ENCODE measurements at places on chromosomes 4 and X.

DNA sequence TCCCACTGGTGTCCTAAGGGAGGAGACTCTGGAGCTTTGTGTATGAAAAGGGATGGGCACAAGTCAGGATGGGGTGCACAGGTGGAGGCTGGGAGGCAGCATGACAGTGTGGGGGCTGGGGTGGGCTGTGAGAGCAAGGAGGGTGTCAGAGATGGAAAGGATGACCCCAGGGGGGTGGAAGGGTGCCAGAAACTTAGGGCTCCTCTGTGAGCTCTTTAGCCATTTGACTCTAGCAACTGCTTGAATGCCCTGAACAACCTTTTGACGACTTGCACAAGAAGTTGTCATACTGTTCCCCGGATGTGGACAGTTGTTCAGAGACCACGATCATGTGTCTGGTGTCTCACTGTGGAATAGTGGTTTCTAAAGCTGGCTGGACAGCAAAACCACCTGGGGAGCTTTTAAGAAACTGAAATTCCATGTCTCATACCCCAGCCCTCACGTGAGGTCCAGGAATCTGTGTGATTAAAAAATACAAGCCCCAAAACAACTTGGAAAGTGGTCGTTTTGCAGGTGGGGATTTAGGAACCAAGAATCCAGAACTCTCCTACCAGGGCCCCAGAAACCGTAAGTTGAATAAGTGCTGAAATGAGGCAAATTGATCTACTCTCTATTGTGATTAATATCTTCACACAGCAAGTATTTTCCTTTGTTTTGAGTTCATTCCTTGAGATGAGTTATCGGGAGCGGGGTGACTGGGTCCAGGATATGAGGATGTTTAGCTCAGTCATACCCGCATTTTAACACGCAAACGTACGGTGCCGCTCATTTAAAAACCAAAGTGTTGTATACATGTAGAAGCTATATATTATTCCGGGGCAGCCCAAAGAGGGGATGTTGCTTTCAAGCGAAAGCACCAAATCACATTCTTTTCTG, 3.4 kb downstream of the RHOH start:
- DNase-seq = no peak

GRCh38 chrX:126655061-126655460, 102.4 kb upstream of the DCAF12L1 start:
- DNase-seq = no peak

DNA sequence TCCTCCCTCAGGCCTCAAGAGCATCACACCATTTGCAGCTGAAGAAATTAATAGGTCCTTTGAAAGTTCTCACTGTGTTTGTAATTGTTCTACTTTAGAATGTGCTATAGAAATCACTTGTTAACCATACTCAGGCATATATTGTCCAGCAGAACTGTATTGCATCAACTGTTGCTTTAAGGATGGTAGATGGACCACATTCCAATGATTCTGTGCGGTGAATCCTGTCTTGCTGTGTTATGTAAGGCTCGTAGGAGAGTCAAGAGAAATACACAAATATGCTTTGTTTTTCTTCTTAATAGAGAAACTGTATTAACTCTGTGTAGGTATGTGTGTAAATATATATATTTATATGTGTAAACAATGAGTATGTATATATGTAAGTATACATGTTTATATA, 6.3 kb upstream of the ADGRA3 start:
- DNase-seq = no peak

DNA sequence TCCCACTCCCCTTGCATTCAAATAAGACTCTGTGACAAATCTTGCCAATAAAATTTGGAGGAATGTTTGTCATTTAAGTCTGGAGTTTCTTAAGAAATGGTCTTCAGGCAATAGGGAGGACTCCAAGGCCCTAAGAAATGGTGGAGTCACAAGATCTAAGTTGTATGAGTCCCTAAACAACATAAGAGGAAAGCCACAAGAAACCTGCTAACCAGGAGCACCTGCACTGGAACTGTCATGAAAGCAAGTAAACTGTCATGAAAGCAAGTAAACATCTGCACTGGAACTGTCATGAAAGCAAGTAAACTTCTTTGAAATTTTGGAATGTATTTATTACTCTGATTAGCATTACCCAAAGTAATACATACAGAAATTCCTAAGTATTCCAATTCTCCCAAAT, 3.5 kb downstream of the CNOT6L start:
- no peak for DNase-seq

GRCh38 chrX:1506916-1507315, 30.1 kb downstream of the P2RY8 start:
- DNase-seq = no peak

- DNase-seq = no peak
Measured at GRCh38 chr4:147864607-147865006, 132.7 kb downstream of the ARHGAP10 start.

GRCh38 chr4:5041699-5042098, 9.6 kb upstream of the STK32B start:
- no peak for DNase-seq

DNA sequence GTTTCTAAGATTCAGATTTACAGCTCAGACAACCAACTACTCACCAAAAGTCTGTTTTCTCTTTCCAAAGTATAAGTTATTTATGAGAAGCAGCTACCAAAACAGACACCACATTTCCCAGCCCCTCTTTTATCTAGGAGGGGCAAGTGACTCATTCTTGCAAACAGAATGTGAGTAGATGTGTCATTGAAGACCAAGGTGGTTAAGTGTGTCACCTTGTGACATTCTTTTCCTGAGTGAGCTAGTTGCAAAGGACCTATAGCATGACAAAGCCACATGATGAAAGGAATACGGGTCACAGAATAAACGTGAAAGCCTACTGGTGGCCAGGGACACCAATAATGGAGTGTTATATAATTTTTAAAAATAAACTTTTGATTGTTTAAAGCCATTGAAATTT, 50.0 kb downstream of the SLC7A11 start:
- no peak for DNase-seq

- DNase-seq = no peak
Measured at GRCh38 chr4:142311916-142312315, 534.2 kb downstream of the INPP4B start.

DNA sequence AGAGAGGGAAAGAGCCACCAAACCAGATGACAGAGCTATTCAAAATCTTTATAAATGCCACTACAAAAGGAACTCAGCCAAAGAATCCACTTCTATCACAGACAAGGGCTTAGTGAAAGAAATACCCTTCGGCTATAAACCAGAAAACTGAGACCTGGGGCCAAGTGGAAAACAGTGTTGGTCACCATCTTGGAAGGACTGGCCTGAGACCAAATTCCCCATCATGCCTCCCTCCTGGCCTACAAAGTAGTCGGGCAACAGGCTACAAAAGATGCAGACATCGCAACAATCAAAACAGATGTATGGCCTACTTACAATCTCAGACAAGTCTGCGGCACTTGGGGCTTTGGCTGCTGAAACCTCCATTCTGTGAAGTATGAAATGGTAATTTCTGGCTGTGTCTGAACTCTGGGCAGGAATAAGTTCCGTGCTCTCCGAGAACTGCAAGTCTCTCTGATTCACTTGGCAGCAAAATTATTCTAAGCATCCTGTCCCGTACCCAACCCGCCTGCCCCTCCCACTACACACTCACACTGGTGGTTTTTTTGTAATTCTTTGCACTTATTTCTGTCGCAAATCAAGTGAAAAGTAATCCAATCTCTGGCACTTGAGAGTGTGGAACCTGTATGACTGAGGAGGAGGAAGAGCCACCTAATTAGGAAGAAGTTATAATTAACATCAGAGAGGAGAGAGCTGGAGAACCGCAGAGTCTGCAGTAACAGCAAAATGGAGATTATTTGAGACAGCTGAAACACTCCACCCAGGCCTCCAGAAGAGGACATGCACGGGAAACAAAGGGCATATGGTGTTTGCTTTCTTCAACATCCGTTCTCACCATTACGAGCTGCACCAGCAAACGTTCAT, 87.8 kb downstream of the SH3KBP1 start:
- no peak for DNase-seq

GRCh38 chr4:827209-828081, 1.5 kb upstream of the CPLX1 start:
- DNase-seq = no peak

DNA sequence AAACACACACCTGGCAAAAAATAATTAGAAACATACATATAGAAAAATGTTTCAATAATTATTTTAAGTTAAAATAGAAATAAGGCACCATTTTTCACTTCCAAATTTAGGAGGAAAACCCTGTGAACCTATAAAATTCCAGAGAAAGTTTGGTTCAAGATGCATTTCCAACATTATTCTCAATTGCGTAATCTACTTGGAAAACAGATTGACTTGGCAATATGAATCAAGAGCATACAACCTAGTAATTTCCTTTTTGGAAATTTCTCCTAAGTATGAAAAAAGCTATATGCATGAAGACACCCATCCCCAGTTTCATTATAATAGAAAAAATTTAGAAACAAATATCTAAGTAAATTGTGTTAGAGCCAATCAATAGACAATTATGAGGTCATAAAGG, 242.9 kb downstream of the IQCM start:
- no peak for DNase-seq

DNA sequence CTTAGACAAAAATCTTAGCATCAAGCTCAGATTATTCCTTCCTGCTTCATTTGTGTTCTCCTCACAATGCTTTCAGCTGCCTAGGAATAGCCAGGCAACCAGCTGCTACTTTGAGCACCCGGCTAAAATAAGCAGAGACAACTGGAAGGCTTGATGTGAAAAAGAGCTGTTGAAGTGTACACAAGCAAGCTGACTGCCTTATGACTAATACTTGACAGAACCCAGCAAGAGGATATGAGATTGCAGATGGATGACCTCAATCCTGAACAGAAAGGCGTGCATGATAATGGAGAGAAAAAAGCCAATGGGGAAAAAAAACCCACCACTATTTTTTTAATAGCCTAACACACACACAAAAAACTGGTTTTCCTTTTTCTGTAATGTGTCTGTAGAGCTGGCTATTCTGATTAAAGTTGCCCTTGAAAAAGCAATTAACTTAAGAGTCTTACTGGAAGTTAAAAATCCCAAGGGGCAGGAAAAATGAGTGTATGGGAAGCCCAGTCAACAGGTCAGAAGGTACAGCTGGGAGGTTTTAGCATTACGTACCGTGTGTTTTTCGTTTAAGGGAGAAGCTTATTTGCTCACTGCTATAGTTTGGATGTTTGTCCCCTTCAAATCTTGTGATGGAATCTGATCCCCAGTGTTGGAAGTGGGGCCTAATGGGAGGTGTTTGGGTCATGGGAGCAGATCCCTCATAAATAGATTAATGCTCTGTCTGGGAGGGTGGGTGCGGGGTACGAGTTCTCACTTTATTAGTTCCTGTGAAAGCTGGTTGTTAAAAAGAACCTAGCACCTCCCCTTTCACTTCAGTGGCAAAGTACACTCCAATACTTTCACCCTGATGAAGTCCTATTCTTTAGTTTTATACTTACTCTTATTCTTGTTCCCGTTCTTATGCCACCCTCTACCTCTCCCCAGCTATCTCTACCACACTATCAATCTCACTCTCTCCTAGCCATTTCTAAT, 37.1 kb upstream of the HERC6 start:
- DNase-seq = peak; percentile 88

- peak; percentile 67 for DNase-seq
Measured at GRCh38 chr4:140296335-140297220, 76.9 kb upstream of the SCOC start.

DNA sequence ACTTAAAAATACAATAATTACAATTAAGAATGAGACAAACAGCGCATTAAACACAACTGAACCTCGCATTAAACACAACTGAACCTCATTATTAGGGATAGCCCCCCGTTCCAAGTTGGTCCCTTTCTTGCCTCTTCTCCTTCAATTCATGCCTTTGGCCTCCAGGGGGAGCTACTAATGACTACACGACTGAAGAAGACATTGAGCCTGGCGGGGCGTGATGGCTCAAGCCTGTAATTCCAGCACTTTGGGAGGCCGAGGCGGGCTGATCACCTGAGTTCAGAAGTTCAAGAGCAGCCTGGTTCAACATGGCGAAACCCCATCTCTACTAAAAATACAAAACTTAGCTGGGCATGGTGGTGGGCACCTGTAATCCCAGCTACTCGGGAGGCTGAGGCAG, 56.4 kb upstream of the NWD2 start:
- DNase-seq = no peak

GRCh38 chr4:97144199-97144598, 999.1 kb downstream of the STPG2 start:
- no peak for DNase-seq

DNA sequence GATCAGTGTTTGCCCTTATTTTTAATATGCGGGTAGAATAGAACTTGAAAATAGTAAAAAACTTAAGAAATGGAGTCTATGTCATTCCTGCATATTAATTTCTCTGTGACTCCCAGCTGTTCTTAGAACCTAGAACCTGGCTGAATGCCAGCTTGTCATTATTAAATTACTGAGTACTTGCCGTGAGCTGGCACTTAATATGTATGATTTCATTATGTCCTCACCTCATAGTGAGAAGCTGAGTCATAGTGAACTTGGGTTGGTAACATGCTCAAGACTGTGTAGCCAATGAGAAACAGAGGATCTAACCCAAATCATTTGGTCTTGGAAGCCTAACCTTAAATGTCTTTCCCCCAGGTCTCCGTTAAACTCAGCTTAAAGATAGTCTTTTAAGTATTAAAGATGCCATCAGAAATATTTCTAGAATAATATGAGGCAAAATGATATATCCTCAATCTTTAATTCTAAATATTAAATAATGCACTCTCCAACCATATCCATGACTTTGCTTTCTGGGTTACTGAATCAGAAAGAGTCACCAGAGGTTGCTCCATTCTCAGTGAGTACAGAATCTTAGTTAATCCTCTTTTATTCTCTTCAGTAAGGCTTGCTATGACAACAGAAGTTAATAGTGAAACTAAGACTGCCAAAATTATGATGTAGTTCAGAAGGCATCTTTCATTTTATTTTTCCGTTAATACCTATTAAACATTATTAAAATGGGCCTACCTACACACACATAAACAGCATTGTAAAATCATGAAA, 58.6 kb upstream of the TLL1 start:
- peak; percentile 63 for DNase-seq

DNA sequence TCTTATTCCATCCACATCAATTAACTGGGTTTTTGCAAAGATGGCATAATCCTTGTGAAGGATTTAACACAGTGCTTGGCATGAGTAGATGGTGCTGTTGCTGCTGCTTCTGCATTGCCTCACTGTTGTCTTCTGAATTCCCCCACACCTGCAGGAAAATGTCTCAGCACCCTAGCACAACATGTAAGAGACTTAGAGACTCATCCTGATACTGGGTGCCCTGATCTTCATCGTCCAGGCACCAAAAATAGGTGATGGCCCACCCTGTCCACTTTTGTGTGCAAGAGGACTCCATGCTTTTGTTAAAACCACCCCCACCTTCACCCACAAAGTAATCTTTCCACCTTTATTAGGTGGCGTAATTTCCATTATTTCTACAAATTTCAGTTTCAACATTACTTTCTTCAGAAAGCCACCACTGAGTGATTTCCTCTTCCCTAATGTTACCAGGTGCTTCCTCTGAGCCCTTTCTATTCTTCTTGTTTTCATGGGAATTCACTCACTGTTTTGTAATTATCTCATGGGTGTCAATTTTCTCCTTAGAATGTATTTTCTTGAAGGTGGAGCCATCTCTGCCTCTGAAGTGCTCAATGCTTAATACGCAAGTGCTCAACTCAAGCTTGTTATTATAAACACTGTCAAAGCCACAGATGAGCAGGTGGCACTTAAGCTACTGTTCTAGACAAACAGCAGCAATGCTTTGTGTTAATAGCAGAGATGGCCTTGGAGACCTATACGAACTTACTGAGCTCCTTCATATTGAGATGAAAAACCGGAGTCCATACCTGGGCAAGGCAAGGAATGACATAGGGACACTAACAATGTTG, 89.5 kb downstream of the HS3ST1 start:
- no peak for DNase-seq

GRCh38 chr4:144356941-144357381, 216.4 kb upstream of the GYPA start:
- no peak for DNase-seq
